ENCODE measurements at places on chromosomes 7 and 10. TPM values are rescaled to one million over a fixed set of nuclear protein-coding genes. Genes with fewer than 3 reads are reported as not detected.

- DNase-seq: no peak
These were observed 58.2 kb downstream of the PTPRN2 start for GRCh38 chr7:158529181-158530096.

Gene LRMDA
- 0.95 TPM for total RNA-seq

Gene SNX8
- 12.6 TPM for total RNA-seq

- no peak for DNase-seq
These were observed 338.8 kb upstream of the SHH start for GRCh38 chr7:156151078-156151477.

DNA sequence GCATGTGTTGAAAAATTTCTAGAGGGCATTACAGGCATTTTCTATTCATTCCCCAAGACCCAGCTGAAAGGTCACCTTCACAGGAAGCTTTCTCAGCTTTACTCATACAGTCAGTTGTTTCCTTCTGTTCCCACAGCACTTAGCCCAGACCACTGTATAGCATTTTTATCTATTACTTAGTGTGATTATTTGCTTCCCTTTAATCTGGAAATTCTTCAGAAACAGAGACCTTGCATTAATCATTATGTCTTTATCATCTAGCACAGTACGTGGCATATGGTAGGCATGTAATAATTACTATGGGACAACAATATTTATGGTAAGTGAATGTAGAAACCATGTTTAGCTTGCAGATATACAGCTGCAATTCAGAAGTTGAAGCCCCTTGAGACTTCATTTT is 38.2 kb upstream of the CDK6 start:
- no peak for DNase-seq

Gene ZMIZ1
- total RNA-seq: 33.8 TPM

DNA sequence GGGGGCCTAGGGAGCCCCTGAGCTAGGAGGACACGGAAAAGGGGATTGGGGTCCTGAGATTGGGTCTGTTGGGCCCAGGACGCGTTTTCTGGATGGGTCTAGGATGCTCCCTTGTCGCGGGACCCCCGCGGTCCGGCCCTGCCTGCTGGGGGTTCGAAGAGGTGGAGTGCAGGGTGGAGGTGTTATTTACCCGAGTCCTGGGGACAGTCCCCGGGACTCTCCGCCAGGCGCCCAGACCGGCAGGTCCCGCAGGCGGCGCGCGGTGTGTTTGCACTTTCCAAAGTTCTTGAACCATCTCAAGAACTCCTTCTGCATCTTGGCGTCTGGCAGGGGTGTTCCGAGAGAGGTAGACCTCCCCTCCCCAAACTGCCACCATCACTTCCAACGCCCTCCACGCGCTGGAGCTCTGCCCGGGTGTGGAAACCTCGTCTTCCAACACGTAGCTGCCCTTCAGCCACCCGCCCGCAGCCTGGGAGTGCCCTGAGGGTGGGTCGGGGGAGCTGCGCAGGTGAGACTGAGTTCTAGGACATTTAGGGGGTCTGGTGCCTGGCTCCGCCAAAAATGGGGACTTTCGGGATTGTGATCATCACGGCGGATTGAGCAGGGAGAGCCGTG is 569 bp downstream of the CAV1 start:
- DNase-seq: no peak

Data from NCI-H460 (cell line).